ENCODE measurements at places on chromosomes 2 and 18. TPM values are rescaled to one million over a fixed set of nuclear protein-coding genes. Genes with fewer than 3 reads are reported as not detected.
A peak's percentile ranks its signal among the peaks of the same experiment; 100 is the strongest.

SERPINB10 gene
- total RNA-seq: not detected

ZNF385B gene
- total RNA-seq: 0.14 TPM

GRCh38 chr2:231674587-231675338 lies 33.6 kb upstream of the PTMA start:
- peak; percentile 71 for DNase-seq

DNA sequence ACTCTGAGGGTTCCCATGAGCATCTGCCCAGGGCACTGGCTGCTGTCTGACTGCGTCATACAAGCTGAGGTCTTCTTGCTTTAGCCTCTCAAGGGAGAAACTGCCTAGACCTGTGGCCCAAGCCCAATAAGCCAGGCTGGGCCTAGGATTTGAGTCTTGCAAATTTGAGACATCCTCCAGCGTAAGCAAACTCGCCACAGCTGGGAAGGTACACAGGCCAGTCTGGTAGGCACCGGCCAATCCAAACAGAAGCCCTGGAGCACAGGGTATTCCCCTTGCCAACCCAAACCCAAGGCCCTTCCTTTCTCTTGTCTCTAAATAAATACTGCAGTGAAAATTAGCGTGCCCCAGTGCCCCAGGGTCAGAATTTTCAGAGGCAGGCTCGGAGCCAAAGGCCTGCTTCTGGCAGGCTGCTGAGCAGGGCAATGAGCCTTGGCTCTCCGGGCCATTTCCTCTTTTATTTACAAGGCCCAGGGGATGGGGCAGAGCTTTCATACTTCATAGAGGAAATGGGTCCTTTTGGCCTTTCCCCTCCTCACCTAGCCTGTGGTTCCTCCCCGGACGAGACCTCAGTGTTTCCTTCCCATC lies 33.3 kb downstream of the POLR1A start:
- peak; percentile 61 for DNase-seq

GRCh38 chr18:8945514-8945913 lies 157.0 kb upstream of the NDUFV2 start:
- no peak for DNase-seq

HOXD13 gene
- total RNA-seq: not detected

- DNase-seq: no peak
Measured at GRCh38 chr2:26621469-26622199, 19.5 kb downstream of the CIB4 start.

- no peak for DNase-seq
Measured at GRCh38 chr2:42622943-42623676, 54.7 kb downstream of the MTA3 start.

All from left ventricle myocardium inferior (tissue), 1 donor.